ENCODE measurements at places on chromosomes 3 and 15.

DNA sequence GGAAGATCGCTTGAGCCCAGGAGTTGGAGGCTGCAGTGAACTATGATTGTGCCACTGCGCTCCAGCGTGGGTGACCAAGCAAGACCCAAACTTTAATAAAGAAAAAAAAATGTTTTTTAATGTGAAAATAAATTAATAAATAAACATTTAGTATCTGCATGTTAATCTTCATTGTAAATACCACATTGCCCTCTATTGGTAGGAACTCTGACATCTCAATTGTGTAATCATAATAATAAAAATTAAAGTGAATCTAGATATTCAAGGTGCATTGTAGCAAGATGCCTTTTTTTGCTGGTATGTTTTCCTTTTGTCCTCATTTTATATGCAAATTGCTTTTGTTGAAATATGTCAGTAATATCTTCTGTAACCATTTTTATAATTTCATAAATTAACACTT, 95.0 kb upstream of the LIMD1 start:
- no peak for DNase-seq

DNA sequence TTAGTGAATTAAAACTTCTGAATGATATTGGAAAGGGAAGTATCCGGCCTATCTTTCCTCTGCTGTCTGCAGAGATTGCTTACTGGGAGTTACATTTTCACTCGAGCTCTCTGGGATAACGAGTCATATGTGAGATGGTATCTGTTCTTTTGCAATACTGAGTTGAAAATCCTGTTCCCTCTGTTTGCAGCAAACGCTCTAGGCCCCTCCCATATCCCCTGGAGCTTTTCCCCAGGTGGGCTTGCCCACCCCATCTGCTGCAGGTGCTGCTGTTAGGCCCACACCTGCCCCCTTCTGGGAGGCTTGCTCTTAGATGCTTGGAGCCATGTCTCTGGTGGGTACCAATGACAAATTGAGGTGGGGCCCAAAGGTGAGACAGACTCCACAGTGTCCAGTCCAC, 42.7 kb upstream of the MTMR10 start:
- DNase-seq, result no peak

- DNase-seq, result no peak
Observed at GRCh38 chr3:102074946-102075345, 225.6 kb downstream of the NFKBIZ start.

GRCh38 chr3:3798631-3799113, 559 bp upstream of the LRRN1 start:
- DNase-seq, result no peak

DNA sequence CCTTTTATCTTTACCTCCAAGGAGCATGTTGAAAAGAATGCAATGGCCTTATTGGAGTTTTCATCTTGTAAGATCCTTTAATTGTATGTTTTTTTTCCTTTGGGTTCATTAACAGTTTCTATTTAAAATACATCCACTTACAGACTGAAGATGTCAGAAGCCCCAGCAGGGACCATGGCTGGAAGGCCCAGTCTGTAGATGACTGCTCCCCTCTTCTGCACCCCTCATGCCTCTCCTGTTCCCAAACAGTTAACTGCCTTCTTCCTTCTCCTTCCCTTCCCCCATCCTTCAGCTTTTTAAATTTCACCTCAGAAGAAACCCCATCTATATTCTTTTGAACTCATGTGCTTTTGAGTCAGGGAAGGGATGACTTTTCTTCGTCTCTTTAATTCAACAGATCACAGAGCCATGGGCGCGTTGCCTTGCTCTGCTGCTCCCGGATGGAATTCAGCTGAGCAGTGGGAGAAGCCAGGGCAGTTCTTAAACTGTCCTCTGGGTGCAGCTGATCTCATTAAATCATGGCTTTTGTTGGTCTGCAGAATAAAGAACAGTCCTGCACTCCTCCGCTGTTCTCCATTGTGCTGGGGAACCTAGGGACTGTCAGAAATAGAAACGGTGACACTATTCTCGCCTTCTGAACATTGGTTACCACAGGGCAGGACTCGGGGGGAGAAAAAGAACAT, 71.5 kb upstream of the EIF1B start:
- DNase-seq, result no peak

DNA sequence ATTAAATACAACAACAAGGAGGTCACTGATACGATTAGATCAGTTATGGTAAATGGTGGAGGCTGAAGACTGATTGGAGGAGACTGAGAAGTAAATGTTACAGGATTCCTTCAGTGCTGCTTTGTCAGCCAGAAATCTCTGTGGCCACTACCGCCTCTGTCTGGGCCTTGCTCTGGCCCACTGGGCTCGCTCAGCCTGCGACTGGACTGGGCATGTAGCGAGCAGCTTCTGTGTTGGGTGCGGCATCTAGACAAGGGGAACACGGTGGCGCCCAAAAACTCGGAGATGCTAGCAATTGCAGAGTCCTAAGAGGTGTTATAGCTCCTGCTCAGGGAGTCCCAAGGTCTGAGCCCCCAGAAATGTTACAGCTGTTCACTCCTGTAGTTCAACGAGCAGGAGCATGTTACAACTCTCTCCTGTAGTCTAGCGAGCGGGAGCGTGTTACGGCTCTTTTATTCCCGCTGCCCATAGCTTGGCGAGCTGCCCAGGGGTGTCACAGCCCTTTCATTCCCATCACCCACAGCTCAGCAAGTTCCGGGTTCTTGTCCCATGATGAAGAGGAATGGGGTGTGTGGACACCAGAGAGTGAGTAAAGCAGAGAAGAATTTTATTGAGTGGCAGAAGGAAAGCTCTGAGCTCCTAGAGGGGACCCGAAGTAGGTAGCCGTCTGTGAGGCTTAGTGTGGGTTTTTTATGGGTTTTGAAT, 24.7 kb downstream of the SLC15A2 start:
- no peak for DNase-seq

All from left hindlimb (tissue), 1 donor.